ENCODE measurements at places on chromosomes 12 and 14. TPM values are rescaled to one million over a fixed set of nuclear protein-coding genes. Genes with fewer than 3 reads are reported as not detected.
A peak's percentile ranks its signal among the peaks of the same experiment; 100 is the strongest.

DNA sequence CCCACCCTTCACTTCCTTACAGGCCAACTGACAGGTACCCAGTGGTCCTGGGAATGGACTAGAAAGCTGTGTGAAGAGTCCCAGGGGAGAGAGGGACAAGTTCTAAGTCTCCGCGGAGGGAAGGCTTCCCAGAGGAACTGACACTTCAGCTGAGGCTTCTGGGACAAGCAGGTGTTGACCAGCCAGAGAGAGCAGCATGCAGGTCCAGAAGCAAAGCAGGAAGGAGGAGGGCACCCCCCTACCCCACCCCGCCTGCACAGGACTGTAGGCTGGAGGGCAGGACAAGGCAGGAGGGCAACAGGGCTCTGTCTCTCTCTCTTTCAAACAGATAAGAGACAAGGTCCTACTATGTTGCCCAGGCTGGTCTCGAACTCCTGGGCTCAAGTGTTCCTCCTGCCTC lies 58.2 kb upstream of the CORO1C start:
- H3K27me3 ChIP-seq: no peaks in the 10 kb centered on the region
- H3K27ac ChIP-seq: peak overlapping the region; percentile 5
- no peak for DNase-seq
- H3K36me3 ChIP-seq: no peaks in the 10 kb centered on the region

DNA sequence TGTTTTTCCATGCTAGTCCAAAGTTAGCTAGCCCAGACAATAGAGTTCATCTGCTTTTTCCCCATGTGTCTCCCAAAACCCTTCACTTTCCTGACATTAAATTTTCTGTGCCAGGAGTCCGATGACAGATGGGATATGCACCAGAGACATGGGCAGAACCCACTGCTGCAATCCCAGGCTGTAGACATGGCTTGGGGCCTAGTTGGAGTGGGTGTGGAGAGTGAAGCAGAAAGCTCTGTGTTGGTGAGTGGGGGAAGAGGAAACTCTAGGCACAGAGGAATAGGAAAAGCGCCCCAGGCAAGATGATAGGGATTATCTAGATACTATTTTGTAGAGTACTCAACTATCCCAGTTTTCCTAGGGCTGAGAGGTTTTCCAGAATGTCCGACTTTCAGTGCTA lies 4.8 kb upstream of the KRT74 start:
- no peaks in the 10 kb centered on the region for H3K4me1 ChIP-seq
- H3K36me3 ChIP-seq: no peaks in the 10 kb centered on the region

DNA sequence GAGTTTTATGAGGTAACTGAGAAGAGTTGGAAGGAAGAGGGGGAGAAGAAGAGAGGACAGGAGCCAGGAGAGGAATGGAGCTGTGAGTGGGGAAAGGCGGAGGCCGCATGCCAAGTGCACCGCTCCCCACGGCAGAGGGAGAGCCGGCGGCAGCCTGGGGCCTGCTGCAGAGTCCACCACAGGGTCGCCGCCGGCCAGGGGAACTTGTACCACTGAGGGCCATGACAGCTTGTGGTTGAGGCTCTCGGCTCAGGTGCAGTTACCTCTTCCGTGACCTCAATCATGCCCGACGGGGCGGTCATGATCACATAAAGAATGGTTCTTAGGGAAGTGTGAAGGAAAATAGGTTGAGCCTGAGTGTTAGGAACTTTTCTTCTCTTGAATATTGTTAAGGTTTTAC lies 325.0 kb downstream of the SNAPC1 start:
- H3K4me3 ChIP-seq: no peak overlapping the region
- H3K36me3 ChIP-seq: no peaks in the 10 kb centered on the region
- no peaks in the 10 kb centered on the region for H3K4me1 ChIP-seq

DNA sequence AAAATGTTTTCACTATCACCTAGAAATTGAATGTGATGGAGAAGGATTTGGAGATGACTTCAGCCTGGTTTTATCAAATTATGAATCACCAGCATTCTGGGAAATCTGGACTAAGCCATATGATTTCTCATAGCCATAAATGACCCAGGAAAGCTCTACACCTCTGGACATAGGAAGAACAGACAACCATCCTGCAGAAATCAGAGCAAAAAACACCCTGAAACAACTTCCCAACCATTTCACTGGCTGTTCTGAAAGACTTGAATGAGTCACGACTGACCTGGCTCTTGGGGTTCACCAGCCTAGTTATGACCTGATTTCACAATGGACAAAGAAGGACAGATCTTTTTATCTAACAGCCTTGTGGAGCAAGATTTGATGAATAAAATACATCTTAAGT lies 123.8 kb downstream of the KCNH5 start:
- no peaks in the 10 kb centered on the region for H3K27me3 ChIP-seq
- H3K4me1 ChIP-seq: no peaks in the 10 kb centered on the region
- no peak overlapping the region for H3K4me3 ChIP-seq
- H3K27ac ChIP-seq: no peak overlapping the region

PLEKHH1 gene
- 8.0 TPM for total RNA-seq

IL31 gene
- not detected for total RNA-seq

YAF2 gene
- total RNA-seq: 38.9 TPM

Measured in uterus (tissue), 4 donors.